GM23338 (cell line): ENCODE measurements at places on chromosomes 12 and 14.

GRCh38 chr14:98834119-98834518 lies 437.9 kb downstream of the BCL11B start:
- DNase-seq, result no peak

GRCh38 chr12:79121486-79121885 lies 256.9 kb downstream of the SYT1 start:
- DNase-seq, result peak; percentile 53

DNA sequence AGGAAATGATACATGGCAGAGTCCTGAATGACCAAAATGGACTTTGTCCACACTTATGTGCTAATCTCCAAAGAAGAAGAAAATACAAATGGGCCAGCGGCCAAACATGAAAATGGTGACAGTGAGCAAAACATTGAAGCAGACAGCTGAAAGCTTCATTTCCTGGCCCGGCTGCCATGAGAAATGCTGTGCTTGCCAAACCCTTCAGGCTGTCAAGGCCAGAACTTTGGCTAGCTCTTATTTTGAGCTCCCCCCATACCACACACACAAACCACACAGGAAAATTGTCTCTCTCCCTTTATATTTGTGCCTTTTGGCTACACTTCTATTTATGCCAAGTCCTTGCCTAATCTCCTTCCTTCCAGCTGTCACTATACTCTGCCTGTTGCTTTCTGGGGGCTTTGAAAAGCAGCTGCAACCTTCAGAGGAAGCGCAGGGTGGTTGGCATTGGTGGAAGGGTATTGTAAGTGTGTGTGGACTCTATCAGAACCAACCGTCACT lies 323.8 kb downstream of the RAD51B start:
- DNase-seq, result no peak

DNA sequence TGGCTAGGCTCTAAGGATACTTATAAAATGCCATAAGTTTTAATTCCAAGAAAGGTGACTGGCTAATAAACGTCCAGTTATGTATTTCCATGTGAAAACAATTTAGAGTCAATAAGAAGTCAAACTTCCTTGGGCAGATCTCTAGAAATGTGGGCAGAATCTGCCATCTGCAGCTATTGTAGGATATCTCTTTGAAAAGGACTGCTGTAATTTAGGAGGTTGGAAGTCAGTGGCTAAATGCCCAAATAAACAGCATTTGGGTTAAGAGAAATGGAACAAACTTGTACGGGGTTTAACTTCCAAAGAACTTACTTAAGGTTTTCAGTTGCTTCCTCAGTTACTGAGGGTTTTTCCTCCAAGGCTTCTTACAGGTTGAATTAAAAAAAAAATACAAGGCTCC lies 121.6 kb downstream of the FIGNL2 start:
- no peak for DNase-seq

DNA sequence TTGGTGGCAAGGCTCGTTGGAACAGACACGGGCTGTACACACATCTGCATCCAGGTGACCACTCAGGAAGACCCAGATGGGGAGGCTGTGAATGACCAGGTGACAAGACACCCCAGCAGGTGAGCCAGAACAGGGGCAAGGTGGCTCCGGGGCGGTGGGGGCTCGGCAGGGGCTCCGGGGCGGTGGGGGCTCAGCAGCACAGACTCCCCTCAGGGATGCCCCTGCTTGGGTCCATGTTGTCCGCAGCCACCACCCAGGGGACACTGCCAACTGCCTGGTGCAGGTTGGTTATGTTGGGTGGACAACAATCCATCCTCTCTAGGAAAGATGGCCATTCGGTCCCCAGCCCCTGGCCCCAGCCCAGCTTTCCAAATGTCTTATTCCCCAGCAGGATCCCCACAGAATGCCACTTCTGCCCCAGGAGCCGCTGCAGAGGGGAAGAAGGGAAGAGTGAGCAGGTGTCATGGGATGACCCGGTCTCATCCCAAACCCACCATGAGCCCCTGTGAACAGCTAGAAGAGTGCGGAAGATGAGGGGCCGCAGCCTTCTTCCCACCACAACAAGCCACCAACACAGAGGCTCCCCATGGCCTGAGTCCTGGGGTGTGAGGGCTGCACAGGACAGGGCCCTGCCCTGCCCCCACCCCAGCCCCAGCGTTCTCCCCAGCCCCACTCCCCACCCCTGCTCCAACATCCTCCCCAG lies 31.4 kb upstream of the C14orf180 start:
- DNase-seq, result no peak

- DNase-seq, result no peak
Measured at GRCh38 chr12:124694250-124694649, 126.8 kb upstream of the NCOR2 start.

GRCh38 chr14:81309511-81309910 lies 88.8 kb upstream of the GTF2A1 start:
- no peak for DNase-seq

DNA sequence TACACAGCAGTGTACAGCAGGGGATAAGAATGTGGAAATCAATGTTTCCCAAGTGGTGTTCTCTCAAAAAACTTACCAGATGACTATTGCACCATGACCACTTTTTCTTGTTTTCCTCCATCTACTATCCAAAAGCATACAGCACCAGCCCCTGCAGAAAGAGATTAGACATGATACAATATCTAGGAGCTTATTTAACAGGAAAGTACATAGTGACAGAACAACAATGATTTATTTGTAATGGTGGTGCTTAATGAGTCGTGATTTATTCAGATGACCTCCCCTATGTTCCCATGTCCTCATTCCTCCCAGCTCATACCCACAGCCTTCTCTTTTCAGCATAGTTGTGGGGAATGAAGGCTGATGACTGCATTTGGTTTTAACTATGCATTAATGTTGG lies 413.6 kb downstream of the BTG1 start:
- no peak for DNase-seq

- DNase-seq, result no peak
Measured at GRCh38 chr12:49658276-49658675, 34.9 kb downstream of the PRPF40B start.

DNA sequence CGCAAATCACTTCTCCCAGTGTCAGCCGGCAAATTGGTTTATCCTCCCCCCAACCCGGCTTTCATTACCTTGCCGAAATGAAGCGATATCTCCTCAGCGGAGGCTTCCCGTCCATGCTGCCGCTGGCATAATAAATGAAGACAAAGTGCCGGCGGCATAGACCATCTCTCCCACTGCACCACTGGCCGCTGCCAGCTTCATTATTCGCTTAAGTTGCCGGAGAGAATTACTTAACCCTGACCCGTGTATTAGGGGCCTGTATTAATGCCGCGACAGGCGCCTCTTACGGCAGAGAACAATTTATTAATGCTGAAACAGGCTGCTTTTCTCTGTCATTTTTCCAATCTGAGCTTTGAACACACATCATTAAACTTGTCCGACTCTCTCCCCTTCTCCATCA lies 17.5 kb upstream of the GPATCH2L start:
- no peak for DNase-seq

- peak; percentile 87 for DNase-seq
Measured at GRCh38 chr12:6914947-6915788, 788 bp downstream of the ENO2 start.

- no peak for DNase-seq
Measured at GRCh38 chr14:68658029-68658509, 134.8 kb downstream of the ZFP36L1 start.

DNA sequence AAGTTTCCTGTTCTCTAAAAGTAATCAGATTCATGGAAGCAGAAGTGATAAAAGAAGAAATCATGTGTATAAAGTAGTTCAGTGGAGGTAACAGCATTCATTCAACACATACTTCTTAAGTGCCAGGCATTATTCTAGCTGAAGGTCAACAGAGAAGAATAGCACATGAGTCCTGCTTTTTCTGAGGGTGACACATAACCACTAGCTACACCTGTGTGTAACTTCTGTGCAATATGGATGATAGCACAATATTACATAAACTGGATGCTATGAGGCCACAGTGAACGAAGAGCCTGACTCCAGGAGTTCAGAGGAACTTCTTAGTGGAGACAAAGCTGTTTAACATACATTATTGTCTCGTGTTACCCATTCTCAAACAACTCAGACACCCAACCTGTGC lies 114.3 kb upstream of the PCED1B start:
- no peak for DNase-seq

DNA sequence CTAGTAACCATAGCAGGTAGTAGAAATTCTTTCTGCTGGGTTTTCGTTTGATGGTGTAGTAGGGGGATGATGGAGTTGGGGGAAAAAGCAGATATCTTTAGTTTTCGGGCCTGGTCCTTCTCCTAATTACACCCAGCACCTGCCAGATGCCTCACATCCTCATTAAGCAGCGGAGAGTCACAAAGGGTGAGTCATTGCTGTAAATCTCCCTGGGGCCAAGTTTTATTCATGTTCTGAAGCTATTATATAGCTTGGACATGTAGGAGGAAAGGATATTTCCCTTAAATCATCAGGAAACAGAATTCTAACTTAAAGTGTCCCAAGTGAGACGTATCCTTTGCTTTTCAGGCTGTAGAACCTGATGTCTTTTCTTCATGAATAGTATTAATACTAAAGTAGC lies 4.9 kb upstream of the NECAP1 start:
- no peak for DNase-seq

DNA sequence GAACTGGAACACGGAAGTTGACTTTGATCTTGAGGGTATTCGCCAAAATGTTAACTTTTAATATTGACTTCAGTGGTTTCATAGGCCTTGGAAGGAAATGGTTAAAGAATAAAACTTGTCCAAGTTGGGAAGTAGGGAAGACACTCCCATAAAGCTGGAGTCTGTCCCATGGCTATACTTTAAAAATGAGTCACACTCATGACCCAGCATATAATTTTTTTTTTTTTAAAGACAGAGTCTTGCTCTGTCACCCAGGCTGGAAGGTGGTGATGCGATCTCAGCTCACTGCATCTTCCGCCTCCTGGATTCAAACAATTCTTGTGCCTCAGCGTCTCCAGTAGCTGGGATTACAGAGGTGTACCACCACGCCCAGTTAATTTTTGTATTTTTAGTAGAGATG lies 19.6 kb downstream of the TMPRSS12 start:
- DNase-seq, result no peak

- no peak for DNase-seq
Measured at GRCh38 chr12:88006351-88006750, 22.9 kb downstream of the C12orf50 start.

DNA sequence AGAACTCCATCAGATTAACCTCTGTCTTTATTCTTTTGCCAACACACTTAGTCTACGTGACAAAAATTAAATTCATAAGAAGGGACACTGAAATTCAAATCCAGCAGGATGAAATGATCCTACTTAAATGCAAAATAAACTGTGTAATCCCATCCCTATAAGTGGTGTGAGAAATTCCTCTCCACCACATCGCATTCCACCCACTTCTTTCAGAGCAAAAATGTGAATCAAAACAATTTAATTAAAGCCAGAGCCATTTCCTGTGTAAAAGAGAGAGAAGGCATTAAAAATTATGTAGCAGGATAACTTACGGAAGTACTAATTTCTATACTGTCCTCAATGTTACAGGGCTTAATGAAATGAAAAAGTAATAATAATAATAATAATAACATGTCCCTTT lies 844.3 kb downstream of the GALC start:
- DNase-seq, result peak; percentile 18

- peak; percentile 73 for DNase-seq
Measured at GRCh38 chr12:28872654-28873268, 276.3 kb upstream of the FAR2 start.

- DNase-seq, result no peak
Measured at GRCh38 chr14:72619881-72620280, 274.0 kb downstream of the DPF3 start.

- no peak for DNase-seq
Measured at GRCh38 chr12:94525951-94526350, 66.3 kb upstream of the CEP83 start.

DNA sequence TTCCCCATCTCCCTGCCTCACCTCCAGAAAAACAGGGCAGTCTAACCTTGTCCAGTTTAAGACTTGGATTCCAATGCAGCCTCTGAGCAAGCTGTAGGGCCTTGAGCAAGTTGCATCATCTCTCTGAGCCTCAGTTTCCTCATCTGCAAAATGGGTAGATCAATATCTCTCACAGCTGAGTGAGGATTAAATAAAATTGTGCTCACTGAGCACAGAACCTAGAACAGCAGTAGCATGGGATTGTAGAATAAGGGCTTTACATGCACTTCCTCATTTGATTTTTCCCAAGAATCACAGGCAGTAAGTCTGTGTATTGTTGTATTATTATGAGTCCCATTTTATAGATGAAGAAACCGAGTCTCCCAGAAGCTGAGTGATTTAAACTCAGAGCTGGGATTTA lies 2.0 kb downstream of the DTX1 start:
- no peak for DNase-seq

DNA sequence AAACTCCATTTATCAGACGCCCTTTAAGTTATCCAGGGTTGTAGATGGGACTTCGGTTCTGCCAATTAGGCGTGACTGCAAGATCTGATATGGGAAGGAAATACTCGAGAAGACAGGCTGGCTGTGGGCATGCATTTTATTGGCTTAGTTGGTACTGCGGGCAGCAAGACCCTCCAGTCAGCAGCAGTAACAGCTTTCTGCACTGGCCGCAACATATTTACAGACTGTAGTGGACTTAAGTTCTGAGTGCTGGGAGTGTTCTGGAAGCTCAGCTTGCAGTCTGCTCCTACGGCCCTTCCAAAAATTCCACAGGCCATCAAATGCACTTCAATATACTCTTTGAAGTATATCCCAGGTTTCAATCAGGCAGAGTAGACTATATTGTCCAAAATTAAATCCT lies 21.1 kb downstream of the KITLG start:
- peak; percentile 15 for DNase-seq

GRCh38 chr14:99676657-99677056 lies 7.4 kb upstream of the CYP46A1 start:
- DNase-seq, result no peak

- peak; percentile 78 for DNase-seq
Measured at GRCh38 chr12:2779281-2779680, 15.5 kb upstream of the FKBP4 start.

DNA sequence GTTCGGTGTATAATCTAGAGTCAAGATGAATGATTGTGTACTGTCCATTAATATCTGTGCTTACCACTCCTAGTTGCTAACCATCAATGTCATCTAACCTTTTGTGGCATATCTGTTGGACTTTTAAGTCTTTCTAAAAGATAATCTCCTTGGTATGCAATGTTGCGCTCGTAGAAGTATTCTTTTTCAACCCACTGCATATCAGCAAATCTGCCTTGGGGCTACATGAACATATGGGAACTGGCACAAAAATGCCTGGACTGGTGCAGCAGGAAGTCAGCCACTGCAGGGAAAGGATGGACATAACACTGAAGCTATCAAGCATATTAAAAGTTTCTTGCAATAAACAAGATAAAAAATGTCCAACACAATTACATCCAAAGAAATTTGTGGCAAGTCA lies 124.3 kb upstream of the SLC38A4 start:
- DNase-seq, result no peak

DNA sequence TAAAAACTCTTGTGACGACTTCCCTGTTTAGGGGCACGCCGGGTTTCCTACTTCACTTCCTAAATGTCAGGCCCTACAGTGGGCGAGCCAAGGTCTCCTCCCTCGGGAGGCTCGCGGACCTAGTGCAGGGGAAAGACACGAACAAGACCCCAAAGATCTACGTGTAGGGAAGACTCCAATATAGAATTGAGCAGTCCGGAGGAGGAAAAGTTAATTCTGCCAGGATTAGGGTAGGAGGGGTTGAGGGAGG lies 564 bp downstream of the ATXN3 start:
- DNase-seq, result no peak
